ENCODE measurements at places on chromosomes 4 and X.

DNA sequence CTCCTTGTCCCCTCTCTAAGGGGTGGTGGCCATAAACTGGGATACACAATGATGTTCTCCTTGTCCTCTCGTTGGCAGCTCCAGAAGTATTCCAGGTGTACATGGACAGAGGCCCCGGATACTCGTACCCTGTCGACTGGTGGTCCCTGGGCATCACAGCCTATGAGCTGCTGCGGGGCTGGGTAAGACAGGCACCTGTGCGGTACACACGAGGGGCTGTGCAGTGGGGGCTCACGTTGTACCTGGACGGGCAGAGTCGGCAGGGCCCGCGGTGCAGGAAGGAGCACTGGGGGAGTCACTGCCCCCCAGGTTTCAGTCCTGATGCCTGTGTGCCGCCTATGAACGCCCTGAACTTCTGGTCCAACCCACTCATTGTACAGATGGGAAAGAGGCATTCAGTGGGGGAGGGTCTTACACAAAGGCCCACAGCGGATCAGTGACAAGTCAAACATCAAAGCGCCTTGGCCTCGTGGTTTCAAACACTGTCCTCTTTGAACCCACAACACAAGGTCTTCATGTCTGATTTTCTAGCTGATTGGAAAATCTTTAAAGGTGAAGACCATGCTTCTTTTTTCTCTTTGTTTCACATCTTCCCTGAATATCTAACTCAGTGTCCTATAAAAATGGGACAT is 261.6 kb downstream of the EVC2 start:
- no peak for DNase-seq

- no peak for DNase-seq
Observed at GRCh38 chr4:112604589-112604988, 32.1 kb downstream of the ZGRF1 start.

DNA sequence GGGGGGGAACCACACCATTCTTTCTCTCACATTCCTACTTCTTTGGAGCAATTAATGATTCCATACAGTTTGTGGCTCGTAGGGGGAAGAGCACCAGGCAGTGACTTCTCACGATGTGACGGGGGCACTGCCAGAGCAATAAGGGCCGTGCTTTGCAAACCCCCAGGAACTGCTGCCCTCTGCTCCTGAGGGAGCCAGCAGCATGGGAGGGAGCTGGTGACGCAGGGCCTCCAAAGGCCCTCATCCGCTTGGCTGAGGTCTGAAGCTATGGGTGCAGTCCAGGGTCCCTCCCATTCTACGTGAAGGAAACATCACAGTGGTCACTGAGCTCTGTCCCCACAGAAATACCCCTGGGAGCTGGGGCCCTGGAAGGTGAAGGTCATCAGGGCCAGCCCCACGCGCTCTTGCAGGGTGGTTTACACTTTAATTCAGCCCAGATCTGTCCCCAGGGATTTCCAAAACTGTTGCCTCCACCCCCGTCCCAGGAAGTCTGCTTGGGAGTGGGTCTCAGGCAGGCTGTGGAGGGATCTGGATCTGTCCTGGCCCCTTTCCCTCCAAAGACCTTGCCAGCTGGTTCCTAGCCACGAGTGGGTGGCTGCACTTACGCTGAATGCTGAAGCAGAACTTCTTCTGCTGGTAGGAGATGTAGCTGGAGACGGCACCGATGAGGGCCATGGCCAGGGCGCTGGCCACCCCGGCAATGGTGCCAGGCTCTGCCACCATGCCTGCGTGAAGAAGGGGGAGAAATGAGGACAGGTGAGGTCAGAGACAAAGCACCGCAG is 82.6 kb downstream of the MTMR1 start:
- no peak for DNase-seq

DNA sequence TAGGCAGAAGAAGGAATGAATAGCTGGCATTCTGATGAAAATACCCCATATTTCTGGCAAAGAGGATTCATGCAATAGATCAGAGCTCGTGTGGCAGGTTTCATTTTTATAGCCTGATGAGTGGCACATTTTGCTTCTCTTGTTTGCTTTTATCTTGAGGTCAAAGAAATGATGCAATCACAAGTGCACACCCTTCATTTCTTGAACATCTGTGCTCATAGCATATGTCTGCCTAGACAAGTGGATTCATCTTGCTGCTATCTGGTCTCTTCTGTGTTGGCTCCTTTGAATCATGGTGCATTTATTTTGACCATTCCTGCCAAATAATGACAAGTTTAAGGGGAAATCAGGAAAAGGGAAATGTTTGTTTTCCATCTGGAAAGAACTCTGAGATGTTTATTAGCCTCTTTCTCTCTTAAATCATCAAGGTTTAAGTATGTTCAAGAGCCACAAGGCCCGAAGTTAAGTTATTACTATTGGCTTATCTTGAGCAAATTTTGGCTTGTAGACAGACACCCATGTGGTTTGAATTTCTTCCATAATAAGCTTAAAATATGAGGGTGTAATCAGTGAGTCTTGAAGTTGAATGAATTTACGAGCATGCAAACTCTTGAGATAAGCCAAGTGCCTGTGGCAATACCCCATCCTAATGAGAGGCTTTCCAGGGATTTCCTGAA is 59.3 kb upstream of the HS3ST1 start:
- no peak for DNase-seq

DNA sequence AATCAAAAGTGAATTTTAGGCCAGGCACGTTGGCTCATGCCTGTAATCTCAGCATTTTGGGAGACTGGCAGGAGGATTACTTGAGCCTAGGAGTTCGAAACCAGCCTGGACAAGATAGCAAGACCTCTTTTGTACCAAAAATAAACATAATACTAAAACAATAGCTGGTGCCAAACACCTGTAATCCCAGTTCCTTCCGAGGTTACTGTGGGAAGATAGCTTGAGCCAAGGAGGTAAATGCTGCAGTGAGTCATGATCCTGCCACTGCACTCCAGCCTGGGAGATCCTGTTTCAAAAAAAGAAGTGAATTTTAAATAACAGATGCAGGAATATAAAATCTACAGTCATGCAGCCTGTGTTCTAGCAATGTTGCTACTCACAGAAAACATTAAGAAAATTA is 488.3 kb downstream of the PPARGC1A start:
- no peak for DNase-seq

DNA sequence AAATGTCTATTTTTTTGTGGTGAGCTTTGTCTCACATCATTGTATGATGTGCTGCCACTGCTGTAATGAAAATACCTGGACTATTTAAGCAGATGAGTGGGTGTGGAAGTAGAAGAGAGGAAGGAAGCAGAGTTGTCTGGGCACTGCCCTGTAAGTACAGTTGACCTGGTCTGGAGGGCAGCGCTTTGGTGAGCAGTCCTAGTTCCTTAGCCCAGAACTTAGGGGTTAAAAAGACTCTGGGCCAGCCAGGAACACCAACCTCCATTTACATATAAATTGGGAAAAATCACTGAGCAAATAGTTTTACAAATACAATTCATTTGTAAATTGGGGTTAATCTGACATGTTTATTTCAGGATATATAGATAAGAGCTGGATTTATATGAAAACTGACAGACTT is 347.1 kb upstream of the FAT1 start:
- DNase-seq, result no peak

DNA sequence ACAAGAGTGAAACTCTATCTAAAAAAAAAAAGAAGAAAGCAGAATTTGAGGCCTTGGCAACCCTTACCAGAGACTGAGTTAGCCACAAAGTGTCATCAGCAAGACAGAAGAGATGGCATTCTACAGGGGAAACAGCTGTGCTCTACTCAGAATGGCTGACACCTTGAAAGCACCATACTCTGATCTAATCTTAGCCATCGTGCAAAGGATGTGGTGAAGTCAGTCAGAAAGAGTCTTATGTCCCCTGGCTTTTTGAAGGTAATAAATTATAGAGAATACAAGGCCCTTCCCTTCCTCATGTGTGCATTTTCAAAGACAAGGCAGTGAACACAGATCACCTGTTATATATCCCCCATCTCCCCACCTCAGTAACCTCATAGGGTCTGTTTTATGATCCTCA is 13.2 kb downstream of the CLNK start:
- DNase-seq, result no peak

DNA sequence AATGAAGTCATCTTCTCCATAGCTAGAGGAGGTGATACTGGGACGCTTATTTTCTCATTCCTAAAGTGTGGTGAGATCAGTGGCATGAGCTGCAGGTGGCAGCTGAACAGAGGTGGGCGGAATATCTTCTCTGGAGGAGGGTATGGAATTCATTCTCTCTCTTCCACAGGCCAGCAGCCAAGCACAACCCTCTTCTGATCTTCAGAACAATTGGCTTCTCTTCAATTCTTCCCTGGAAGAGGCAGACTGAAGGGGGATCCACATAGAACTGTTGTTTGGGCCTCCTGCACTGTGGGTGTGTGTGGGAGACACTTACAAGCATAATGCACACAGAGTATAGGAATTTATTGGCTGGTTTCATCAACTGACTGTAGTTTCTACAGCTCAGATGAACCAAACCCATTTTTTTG is 180.4 kb upstream of the RASGEF1B start:
- no peak for DNase-seq

- no peak for DNase-seq
Observed at GRCh38 chrX:63426519-63426918, 75.4 kb upstream of the SPIN4 start.
